Left lung (tissue), 14 donors: ENCODE measurements at places on chromosomes 4 and X.

DNA sequence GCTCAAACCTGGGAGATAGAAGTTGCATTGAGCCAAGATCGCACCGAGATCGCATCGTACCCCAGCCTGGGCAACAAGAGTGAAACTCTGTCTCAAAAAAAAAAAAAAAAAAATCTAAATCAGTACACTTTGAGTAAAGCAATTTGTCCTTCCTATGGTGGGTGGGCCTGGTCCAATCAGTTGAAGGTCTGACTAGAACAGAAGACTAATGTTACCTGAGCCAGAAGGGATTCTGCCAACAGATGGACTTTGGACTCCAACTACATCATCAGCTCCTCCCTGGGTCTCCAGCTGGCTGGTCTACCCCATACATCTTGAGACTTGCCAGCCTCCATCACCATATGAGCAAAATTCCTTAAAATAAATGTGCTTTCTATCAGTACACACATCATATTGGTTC lies 155.2 kb downstream of the DHRSX start:
- no peaks in the 10 kb centered on the region for H3K27me3 ChIP-seq
- no peak for DNase-seq
- peaks cover 15% of the 10 kb centered on the region for H3K36me3 ChIP-seq

- no peaks in the 10 kb centered on the region for H3K36me3 ChIP-seq
- H3K27me3 ChIP-seq = no peaks in the 10 kb centered on the region
- DNase-seq = no peak
- H3K4me1 ChIP-seq = no peaks in the 10 kb centered on the region
- H3K27ac ChIP-seq = no peak overlapping the region
Observed at GRCh38 chrX:42093756-42094155, 170.4 kb upstream of the CASK start.

DNA sequence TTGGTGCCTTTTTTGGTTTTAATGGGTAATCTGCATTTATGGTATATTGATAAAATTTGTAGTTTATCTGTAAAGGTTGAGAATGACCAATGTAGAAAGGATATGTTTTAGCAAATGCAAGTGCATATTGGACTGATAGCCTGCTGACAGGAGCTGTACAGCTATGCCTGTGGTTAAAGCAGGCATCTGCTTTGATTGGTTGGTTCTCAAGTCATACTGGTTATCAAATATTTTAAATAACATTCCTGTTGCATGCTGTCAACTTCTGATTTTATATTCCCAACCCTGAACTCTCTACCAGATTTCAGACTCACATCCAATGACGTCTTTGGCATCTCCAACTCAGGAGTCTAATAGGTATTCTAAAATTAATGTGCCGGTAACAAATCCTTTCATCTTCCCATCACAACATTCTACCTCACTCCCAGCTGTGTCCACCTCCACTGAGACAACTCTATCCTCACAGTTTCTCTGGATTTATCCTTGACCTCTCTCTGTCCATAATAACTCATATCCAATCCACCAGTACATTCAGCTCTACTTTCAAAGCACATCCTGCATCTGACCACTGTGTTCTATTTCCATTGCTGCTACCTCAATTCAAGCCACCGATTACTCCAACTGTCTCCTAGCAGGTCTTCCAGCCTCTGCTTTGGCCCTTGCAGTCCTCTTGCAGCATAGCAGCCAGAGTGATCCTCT lies 125.7 kb downstream of the CAMK2D start:
- no peak overlapping the region for H3K4me3 ChIP-seq
- no peak overlapping the region for H3K27ac ChIP-seq
- no peaks in the 10 kb centered on the region for H3K27me3 ChIP-seq
- no peak for DNase-seq

GRCh38 chr4:1130316-1131186 lies 17.2 kb upstream of the RNF212 start:
- peak; percentile 83 for DNase-seq
- H3K36me3 ChIP-seq = no peaks in the 10 kb centered on the region
- H3K4me3 ChIP-seq = no peak overlapping the region
- H3K27me3 ChIP-seq = no peaks in the 10 kb centered on the region
- no peak overlapping the region for H3K27ac ChIP-seq

GRCh38 chr4:34271479-34272355 lies 1972.6 kb downstream of the ARAP2 start:
- DNase-seq = no peak
- no peaks in the 10 kb centered on the region for H3K27me3 ChIP-seq
- no peaks in the 10 kb centered on the region for H3K4me1 ChIP-seq
- no peaks in the 10 kb centered on the region for H3K36me3 ChIP-seq
- H3K27ac ChIP-seq = no peak overlapping the region

DNA sequence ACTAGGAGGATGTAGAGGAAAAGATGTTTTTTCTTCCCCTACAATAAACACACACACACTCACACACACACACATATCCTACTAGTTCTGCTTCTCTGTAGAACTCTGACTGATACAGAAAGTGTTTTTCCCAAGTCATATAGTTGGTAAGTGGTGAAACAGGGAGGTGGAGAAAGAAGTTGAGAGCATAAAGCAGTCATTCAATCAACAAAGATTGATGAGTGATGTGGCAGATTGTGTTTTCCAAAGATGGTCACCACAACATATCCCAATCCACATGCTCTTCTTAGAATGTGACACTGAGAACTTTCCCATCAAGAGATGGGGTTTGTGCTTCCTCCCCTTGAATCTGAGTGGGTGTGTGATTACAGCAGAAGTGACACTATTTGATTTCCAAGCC lies 123.4 kb upstream of the ATP6AP2 start:
- no peak overlapping the region for H3K27ac ChIP-seq
- no peak for DNase-seq
- H3K4me1 ChIP-seq = no peaks in the 10 kb centered on the region
- no peaks in the 10 kb centered on the region for H3K27me3 ChIP-seq
- no peaks in the 10 kb centered on the region for H3K36me3 ChIP-seq

DNA sequence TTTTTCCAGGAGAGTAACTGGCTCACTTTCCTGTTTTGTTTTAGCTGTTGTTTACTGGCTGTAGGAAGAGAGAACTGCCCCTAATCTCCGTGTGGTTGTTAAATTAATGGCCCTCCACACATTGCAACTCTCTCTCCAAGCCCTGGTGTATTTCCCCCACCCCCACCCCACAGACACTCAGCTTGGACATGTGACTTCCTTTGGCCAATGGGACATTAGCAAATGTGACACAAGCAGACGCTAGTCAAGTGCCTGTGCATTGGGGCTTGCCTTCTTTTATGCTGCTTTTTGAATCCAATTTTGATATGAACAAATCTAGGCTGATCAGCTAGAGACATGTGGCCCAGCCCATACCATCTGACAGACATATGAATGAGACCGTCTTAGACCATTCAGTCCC lies 59.6 kb upstream of the TAB3 start:
- DNase-seq = no peak
- H3K27me3 ChIP-seq = no peaks in the 10 kb centered on the region
- H3K4me1 ChIP-seq = no peaks in the 10 kb centered on the region

GRCh38 chr4:47907089-47907646 lies 7.2 kb downstream of the NFXL1 start:
- H3K4me1 ChIP-seq = peaks cover 9% of the 10 kb centered on the region
- H3K27me3 ChIP-seq = no peaks in the 10 kb centered on the region
- DNase-seq = no peak
- H3K4me3 ChIP-seq = no peak overlapping the region

GRCh38 chr4:89305712-89306437 lies 1.7 kb downstream of the GPRIN3 start:
- H3K27me3 ChIP-seq = no peaks in the 10 kb centered on the region
- H3K36me3 ChIP-seq = no peaks in the 10 kb centered on the region
- H3K4me3 ChIP-seq = peak overlapping the region; percentile 60
- H3K27ac ChIP-seq = peak overlapping the region; percentile 35
- no peak for DNase-seq

DNA sequence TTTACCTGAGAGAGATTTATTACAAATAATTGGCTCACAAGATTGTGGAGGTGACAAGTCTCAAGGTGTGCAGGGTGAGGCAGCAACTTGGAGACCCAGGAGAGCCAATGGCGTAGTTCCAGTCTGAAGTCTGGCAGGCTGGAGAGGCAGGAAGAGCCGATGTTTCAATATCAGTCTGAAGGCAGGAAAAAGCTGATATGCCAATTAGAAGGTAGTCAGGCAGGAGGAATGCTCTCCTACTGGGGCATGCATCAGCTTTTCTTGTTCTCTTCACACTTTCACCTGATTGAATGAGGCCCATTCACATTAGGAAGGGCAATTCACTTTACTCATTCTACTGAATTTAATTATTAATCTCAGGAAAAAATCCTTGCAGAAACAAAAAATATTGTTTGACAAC lies 1351.7 kb upstream of the ADGRL3 start:
- DNase-seq = no peak
- H3K27me3 ChIP-seq = no peaks in the 10 kb centered on the region
- H3K27ac ChIP-seq = no peak overlapping the region
- no peaks in the 10 kb centered on the region for H3K4me1 ChIP-seq
- H3K4me3 ChIP-seq = no peak overlapping the region
- no peaks in the 10 kb centered on the region for H3K36me3 ChIP-seq

- no peaks in the 10 kb centered on the region for H3K27me3 ChIP-seq
- H3K4me3 ChIP-seq = no peak overlapping the region
- no peak overlapping the region for H3K27ac ChIP-seq
- H3K36me3 ChIP-seq = no peaks in the 10 kb centered on the region
Observed at GRCh38 chr4:93116624-93117023, 711.9 kb upstream of the ATOH1 start.

- H3K4me1 ChIP-seq = no peaks in the 10 kb centered on the region
- H3K27ac ChIP-seq = no peak overlapping the region
Observed at GRCh38 chrX:39445336-39445735, 644.1 kb downstream of the MID1IP1 start.

- H3K36me3 ChIP-seq = no peaks in the 10 kb centered on the region
- H3K27ac ChIP-seq = peak overlapping the region; percentile 92
- no peak for DNase-seq
- peaks cover 9% of the 10 kb centered on the region for H3K4me1 ChIP-seq
- H3K27me3 ChIP-seq = no peaks in the 10 kb centered on the region
Observed at GRCh38 chr4:13484749-13485221, 645 bp upstream of the RAB28 start.

GRCh38 chrX:53713987-53714579 lies 27.6 kb upstream of the HUWE1 start:
- no peaks in the 10 kb centered on the region for H3K27me3 ChIP-seq
- H3K36me3 ChIP-seq = no peaks in the 10 kb centered on the region
- H3K4me1 ChIP-seq = no peaks in the 10 kb centered on the region
- H3K27ac ChIP-seq = no peak overlapping the region

DNA sequence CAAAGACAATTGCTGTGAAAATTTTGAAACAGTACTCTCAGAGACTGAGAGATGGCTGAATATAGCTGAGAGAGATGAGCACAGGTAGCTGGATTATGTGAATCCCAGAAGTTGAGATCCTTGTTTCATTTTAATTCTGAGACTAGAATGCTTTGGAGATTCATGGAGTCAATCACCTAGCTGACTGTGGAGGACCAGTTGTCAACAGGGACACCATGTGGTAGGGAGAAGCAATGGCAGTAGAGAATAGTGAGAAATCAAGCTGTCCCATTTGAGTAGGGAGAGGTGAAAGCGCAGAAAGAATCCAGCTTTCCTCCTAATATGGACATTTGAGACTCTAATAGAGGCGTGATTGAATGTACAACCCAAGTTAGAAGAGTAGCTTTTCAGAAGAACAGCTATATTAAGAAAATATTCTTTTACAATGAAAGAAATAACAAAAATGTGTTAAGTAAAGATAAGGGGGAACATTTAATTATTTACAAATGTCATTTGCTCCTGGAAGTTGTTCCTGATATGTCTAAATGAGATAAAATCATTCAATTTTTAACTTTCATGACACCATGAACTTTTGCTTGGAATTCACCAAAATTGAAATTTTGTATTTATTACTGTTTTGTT lies 30.3 kb upstream of the GLRB start:
- no peaks in the 10 kb centered on the region for H3K27me3 ChIP-seq
- no peak for DNase-seq
- no peaks in the 10 kb centered on the region for H3K4me1 ChIP-seq
- H3K4me3 ChIP-seq = no peak overlapping the region
- H3K36me3 ChIP-seq = no peaks in the 10 kb centered on the region

DNA sequence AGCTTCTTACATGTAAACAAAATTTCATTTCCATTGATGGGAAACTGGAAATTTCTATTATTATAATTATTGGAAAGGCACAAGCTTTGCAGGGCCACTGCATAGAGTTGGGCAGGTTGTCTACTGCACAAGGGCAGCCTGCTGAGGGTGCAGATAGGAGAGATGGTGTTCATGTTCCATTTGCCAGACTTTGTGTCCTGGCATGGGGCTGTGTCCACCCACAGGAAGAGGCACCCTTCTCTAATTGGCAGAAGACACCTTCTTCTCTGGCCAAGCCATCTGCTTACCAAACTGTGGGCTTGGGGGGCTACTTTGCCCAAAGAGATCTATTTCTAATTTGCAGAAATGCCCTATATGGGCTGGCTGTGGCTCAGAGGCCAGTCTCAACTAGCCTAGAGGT lies 140.7 kb downstream of the GATB start:
- no peaks in the 10 kb centered on the region for H3K27me3 ChIP-seq
- no peaks in the 10 kb centered on the region for H3K4me1 ChIP-seq
- no peak overlapping the region for H3K4me3 ChIP-seq

- no peak overlapping the region for H3K4me3 ChIP-seq
- H3K27ac ChIP-seq = no peak overlapping the region
- DNase-seq = no peak
- no peaks in the 10 kb centered on the region for H3K27me3 ChIP-seq
- H3K4me1 ChIP-seq = no peaks in the 10 kb centered on the region
- no peaks in the 10 kb centered on the region for H3K36me3 ChIP-seq
Observed at GRCh38 chrX:153684467-153685155, 3.1 kb upstream of the SLC6A8 start.
